Frontal cortex (tissue), 4 donors: ENCODE measurements at places on chromosomes 6 and 20.
A peak's percentile ranks its signal among the peaks of the same experiment; 100 is the strongest.

DNA sequence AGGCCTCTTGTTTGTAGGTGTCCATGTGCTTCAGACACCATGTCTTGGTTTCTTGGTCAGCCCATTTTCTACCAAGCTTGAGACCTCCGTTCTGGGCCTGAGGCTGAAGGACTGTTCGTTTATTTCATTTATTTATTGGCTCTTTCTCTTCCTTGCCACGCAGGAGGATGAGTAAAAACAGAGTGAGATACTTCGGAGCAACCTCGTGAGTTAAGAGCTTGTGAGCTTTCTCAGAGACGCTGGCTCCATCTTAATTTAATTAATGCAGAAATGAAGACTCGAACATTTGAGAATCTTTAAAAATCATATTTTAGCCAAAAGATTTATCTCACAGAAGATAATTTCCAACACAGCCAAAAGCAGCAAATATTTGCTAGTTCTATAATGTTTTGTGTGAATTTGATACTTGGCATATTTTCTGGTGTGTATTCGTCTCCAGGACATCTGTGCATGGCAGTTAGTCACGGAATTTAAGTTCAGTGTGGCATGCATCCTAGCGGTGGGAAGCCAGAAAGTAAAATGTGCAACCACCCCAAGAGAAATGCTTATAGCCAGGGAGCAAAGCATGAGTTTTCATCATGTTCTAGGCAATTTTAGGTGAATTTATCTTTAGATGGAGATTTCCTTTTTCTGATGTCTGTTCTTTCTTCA, 76.0 kb downstream of the THBS2 start:
- DNase-seq, result no peak

- DNase-seq, result peak; percentile 22
Observed at GRCh38 chr6:10146715-10147451, 268.0 kb downstream of the TFAP2A start.

DNA sequence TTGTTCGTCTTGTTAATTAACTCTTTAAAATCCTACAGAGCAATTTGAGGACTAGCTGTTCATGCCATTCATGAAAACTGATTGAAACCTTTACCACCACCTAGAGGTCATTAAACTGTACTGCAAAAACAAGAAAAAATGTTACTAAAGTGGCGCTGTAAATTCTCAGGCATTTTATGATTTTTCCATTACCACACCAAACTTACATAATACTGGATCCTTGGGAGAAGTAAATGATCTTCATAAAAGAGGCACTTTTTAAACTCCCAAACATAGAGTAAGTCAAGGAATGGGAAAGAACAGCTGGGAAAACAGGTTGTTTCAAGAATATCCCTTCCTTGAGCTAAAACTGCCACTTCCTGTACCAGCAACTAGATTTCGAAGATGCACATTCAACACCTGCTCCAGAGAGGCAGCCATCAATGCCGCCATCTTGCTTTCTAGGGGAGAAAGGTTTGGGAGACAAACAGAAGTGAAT, 54.3 kb downstream of the MYLIP start:
- DNase-seq, result peak; percentile 45

DNA sequence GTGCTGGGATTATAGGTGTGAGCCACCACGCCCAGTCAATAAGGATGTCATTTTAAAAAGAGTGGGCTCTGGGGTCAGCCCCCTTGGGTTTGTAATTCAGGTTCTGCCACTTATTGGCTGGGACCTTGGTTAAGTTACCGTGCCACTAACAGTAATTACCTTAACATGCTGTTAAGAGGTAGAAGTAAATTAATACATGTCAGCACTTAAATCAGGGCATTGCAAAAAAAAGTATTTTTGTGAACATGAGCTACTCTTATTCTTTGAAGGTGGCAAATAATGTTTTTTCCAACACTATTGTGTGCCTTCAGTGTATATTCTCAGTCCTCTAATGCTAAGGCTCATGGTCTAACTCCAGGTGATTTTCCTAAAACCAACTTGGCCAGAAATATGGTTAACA, 109.5 kb downstream of the F13A1 start:
- DNase-seq, result no peak

DNA sequence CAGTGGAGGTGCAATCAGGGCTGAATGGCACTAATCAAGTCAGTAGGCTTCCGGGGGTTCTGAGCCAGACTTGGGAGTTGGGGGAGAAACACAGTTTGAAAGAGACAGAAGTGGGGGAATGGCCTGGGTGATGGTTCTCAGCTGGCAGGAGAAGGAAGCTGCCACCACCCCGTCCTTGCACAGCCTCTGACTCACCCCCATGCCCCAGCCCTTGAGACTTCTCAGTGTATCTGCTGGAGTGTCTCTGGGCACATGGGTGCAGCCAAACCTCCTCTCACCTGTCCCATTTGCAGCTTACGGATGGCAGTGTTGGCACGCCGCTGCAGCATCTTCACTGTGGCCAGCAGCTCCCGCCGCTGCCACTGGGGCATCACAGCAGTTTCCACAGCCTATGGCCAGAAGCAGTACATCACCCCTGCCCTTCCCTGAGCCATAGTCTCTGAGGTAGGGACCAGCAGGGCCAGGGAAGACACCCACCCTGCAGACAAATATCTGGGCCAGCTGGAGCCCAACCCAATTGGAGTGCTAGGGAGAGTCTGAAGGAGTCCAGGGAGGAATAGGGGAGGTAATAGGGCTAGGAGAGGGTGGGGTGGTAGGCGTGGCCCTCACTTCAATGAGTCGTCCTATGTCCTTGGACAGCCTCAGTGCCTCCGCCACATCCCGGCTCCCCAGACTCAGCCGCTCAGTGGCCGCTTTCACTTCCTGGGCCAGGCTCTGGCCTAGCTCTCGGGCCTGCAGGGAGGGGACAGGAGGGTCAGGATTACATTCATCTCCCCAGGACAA, 11.2 kb downstream of the AARS2 start:
- no peak for DNase-seq

GRCh38 chr6:54074578-54075195, 36.6 kb upstream of the MLIP start:
- no peak for DNase-seq

DNA sequence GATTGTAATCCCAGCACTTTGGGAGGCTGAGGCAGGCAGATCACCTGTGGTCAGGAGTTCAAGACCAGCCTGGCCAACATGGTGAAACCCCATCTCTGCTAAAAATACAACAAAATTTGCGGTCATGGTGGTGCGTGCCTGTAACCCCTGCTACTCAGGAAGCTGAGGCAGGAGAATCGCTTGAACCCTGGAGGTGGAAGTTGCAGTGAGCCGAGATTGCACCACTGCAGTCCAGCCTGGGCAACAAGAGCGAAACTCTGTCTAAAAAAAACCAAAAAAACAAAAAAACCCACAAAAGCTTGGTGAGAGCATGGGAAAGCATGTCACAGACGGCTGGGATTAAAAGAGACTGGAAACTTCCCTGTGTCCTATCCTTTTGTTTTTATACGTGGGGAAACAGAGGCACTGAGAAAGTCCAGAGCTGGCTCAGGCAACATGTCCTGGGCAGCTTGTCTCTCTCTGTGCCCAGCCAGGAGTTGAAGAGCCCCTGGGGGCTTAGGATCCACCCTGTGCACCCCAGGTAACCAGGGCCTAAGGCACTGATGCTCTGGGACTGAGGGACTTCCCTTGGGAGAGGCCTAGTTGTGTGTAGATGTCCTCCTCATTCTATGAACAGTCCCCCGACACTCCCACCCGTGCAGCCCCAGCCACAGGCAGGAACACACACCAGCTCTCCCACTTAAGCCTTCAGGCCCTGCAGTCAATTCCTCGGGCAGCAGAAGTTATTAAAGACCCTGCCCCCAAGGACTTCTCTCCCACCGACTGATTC, 16.0 kb downstream of the CD40 start:
- no peak for DNase-seq

DNA sequence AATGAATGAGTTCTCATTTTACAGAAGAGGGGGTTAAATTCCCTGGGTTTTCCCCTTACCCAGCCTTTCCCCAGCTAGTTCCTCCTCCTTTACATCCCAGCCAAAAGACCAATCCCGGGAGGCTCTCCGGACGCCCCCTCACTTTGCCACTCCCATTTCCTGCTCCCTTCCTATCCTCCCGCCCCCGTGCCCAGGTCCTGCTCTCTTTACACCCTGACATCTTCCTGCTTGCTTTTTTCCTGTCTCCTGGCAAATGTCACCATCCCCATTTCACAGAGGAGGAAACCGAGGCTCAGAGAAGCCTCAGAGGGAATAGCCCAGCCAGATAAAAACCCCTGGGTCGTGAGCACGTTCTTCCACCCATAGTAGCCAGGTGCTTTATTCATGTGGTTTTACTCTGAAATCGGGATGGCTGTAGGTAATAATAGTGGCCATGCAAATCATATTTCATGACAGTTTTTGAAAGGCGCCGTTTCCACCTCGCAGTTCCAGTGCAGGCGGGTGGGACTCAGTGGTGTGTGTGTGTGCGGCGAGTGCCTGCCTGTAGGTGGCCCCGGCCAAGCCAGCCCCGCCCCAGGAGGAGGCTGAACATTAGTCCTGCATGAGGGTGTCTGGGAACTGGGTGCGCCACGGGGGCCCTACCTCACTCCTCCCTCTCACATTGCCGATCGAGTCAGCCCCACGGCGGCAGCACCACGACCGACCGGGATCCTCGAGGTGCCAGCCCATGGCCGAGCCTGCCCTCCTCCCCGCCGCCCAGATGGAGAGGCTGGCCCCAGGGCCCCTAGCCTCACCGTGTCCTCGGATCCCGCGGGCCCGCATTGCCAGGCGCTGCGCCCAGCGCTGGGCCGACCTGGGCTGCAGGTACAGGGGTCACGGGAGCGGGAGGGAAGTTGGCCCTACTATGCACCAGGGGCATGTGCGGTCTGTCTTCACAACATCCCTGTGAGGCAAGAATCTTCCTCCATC, at the start of gene ARHGAP40:
Gene ARHGAP40, plus strand, starts transcription at position 594 of the 969 bp plus-strand sequence.
- peak; percentile 46 for DNase-seq

DNA sequence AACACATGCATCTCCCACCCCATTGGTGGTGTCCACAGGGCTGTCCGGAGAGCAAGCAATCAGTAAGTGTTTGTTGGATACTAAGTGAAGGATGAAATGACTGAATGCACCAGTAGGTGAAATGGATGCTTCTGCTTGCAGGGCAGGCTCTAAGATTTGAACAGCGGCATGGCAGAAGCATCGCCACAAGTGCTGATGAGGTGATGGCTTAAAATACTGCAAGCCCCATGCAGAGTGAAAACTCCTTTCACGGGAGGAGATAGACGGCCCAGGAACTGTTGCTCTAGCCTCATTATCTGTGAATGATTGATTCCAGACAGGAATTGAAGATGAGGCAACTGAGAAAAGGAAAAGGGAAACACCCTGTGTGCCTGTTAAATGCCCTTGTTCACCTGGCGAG, 158.9 kb downstream of the LY86 start:
- no peak for DNase-seq

- DNase-seq, result no peak
Observed at GRCh38 chr6:147563472-147563871, 55.0 kb downstream of the SAMD5 start.

- DNase-seq, result no peak
Observed at GRCh38 chr20:53319716-53320115, 273.9 kb downstream of the ZNF217 start.

- no peak for DNase-seq
Observed at GRCh38 chr6:21354805-21355238, 238.7 kb upstream of the SOX4 start.

DNA sequence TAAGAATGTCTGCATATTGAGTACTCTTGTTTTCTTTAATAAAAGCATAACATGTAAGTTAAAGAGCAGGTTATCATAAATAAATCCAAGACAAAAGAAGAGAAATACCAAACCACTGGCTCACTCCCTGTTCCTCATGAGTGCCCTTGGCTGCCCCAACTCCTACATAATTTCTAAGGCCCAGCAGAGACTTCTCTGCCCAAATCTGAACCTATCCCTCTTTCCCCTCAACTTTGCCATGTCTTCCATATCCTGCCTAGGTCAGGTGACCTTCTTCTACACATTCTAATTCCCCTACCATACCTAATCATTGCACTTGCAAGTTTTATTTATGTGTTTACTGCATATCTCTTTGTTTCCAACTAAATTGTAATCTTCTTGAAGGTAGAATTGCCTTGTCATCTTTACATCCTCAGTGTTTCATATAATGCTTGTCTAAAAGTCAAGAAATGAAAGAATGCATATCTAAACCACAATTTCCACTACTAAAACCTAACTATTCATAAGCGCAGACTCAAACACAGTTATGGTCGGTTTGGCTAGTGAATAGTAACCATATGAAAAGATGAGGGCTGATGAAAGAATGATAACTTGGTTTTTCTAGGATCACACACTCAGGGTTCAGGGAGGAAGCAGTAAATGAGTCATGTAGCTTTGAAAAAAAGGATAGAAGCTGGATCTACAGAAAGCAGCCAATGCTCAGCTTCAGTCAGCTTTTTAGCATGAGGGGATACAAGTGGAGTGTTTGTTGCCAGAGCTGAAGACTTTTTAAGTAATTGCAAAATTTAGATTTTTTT, 53.3 kb upstream of the EYA4 start:
- DNase-seq, result no peak

GRCh38 chr20:11429168-11429567, 488.5 kb upstream of the BTBD3 start:
- DNase-seq, result no peak

GRCh38 chr20:11248011-11248409, 574.2 kb upstream of the JAG1 start:
- no peak for DNase-seq

DNA sequence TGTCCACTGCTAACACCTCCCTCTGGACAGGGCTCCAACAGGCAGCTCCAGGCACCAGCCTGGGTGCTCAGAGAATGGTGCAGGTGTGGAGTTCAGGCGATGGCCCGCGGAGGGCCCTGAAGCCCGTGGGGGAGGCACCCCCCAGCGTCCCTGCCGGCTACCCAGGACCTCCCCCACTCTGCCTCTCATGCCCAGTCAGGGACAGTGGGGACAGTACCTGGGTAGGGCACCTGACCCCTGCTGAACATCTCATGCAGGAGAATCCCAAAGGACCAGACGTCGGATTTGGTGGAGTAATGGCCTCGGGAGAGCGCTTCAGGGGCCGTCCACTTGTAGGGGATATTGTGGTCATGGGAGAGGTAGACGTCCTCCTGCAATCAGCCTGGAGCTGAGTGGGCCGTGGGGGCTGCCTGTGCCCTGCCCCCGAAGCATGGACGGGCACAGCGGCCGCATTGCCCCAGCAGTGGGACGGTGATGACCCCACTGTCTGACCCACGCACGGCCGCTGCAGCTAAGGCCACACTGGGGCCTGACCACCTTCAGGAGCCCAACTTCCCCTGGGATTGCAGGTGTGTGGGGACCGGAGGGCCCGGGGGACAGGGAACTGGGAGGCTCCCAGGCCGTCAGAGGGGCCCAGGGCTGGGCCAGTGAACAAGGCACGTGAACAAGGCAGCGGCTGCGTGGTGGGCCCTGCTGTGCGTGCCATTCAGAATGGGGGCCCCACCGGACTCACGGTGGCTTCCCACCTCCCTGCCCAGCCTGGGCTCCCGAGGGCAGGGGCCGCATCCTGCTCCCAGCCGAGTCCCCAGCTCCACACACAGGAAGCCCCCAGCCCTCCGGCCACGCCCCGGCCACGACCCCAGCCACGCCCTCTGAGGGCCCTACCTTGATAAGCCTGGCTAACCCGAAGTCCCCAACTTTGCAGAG, 7.1 kb downstream of the PTK6 start:
- DNase-seq, result no peak
